ENCODE measurements at places on chromosomes 7 and 10.

- no peak for DNase-seq
These were observed 263.5 kb upstream of the PODXL start for GRCh38 chr7:131819891-131820290.

DNA sequence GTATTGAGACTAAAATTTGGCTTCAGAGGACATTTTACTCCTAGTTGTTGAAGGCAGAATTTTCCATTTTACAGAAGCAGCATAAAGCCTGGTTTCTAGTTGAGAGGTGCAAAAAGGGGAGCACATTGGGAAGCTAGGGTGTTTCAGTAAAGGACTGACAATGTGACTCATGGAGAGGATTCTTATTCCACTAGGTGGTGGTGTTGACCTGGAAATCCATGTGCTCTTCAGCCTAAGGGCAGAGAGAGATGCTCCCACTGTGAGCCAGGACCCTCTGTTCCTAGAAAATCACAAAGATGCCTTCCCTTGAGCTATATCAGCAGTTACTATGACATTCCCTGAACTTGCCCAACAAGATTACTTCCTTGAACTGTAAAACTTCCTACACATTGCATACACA, 687.8 kb downstream of the IPMK start:
- DNase-seq = no peak

DNA sequence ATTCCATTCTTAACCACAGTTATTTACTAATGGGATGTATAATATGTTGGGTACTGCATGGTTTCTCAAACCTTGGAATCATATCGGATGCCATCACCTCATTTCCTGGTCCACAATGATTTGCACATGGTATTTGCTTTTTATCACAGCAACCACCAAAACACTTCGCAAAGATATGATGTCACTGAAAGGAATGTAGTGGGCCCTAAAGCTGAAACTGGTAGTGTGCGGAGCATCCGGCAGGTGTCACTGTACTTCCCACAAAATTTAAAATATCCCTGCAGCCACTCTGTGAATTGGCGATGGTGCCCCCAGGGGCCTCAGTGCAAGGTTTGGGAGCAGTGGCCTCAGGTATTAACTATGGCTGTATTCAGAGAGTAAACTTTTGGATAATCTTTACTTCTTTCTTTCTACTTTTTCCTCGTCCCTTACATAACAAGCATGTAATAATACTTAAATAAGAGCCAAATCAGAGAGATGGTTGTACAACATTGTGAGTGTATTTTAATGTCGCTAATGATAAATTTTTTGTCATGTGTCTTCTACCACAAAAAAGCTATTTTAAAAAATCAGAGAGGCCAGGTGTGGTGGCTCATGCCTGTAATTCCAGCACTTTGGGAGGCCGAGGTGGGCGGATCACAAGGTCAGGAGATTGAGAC, 66.2 kb downstream of the FAM241B start:
- DNase-seq = no peak

GRCh38 chr10:72782649-72783330, 90.8 kb downstream of the MCU start:
- DNase-seq = no peak

DNA sequence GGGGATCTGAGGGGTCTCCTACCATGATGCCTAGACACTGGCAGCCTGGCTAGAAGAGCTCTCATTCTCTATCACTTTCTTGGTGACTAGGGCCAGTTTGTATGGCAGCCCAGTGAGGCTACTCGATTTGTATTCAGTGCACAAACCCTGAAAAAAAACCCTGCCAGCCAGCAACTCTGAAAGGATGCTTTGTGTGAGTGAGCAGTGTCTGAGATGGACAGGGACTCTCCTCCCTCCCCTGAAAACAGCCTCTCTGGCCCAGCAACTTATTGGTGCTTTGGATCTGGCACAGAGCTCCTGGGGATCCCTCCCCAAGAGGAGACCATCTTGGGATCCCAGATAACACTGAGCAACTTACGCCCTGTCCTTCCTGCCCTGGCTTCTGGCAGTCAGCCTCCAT, 10.8 kb upstream of the LRRC4 start:
- DNase-seq = peak; percentile 80

DNA sequence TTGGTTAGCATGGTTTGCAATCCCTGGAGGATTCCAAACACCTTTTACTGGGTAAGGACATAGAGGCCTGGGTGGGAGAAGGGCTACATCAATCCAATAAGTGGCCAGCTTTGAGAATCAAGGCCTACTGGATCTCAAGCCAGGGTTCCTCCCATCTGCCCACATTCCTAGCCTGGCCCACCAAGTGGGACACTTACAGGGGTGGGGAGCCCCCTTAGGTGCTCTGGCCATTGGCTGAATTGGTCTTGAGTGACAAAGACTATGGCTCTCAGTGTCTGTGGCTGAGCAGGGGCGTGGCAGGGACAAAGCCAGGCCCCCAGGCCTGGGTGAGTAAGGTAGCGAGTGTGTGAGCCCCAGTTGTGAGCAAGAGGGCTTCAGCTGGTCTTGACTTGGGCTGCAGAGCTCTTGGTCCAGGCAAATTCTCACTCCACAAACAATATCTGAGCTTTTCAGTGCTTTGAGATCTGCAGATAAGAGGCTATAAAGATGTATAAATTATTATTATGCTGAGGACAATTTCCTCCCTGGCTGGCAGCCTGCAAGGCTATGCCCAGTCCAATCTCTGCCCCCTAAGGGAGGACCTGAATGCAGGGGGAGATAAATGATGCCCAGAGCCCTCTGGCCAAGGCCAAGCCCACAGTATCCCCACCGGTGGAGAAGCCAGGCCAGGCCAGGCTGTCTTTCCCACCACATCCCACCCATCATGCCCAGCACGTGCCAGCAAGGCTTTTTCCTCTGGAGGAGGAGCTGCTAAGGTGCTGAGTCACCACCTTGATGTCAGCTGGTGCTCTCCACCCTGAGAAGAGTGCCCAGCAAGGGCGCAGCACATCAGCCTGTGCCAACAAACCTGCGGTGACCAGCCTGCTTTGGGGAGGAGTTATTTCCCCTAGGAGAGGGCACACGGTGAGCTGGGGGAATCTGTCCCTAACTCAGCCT, 80.7 kb upstream of the DUSP5 start:
- no peak for DNase-seq

GRCh38 chr10:7797582-7797981, 9.6 kb downstream of the ATP5F1C start:
- no peak for DNase-seq

DNA sequence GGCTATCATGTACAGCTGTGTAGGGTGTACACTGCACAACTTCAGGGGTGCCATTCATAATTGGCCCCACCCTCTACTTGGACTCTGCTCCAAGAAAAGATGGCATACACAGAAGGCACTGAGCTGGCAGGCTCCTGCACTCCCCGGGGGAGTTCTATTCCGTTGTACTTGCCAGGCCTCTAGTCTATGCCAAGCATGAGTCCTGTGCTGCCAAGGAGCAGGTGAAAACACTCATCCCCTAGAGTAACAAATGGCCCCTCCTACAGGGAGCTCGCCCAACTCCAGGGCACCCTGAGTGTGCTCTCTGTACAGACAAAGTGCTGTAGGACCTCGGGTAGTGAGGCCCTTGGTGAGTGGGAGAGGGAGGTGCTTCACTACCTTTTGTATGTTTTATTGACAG, 127.2 kb downstream of the SLIT1 start:
- no peak for DNase-seq

DNA sequence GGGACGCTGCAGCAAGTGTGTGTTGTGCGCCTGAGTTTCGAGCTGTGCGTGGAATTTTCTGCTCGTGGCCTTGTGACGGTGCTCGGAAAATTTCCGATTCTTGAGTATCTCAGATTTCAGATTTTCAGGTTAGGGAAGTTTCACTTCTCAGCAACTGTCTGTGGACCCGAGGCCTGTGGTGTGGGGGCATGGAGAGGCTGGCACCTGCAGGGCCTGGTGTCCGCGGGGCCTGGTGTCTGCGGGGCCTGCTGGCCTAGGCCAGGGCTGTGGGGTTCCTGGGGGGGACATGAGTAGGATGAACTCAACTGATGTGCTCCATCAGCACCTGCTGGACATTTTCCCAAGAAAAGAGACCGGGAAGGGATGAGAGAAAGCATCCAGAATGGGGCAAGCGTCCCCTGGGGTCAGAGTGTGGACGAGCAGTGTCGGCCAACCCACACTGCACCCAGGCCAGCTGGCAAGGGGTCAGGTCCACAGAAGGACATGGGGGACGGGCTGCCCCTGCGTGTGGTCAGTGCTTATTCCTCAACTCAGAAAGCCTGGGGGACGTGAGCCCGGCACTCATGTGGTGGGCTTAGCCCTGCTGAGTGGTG, 31.3 kb upstream of the SHH start:
- DNase-seq = no peak

DNA sequence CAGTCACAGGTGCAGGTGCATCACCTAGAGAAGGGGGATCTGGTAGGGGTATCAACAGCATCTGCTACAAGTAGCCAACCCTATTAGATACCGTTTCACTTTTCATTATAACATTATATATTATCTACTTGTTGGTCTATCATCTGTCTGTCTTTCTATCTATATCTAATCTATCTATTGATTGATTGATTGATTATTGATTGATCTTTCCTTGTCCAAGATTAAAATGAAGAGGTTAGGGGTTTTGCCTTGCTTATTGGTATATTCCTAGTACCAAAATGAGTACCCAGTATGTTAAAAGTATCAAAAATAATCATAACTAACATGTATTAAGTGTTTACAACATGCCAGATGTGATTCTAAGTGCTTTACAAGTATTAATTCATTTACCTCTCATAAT, 121.5 kb downstream of the GPR158 start:
- DNase-seq = no peak

- no peak for DNase-seq
These were observed 28.9 kb downstream of the SKIDA1 start for GRCh38 chr10:21496343-21497176.

DNA sequence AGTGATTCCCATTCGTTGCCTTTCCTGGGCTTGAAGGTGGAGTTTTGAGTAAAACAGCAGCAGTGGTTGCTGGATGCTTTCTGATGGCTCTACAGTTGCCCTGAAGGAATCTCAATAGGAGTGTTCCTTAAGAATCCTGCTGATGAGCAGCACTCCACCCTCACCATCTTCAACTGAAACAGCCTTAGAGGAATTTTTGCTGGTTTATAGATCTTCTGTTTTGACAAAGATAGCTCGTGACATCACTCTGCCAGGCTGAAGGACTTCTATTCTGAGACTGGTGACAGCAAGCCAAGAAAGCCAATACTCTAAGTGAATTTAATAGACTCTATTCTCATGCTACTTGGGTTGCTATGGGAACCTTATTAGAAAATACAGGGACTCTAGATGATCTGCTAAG, 1014.7 kb downstream of the NRG3 start:
- no peak for DNase-seq

- no peak for DNase-seq
These were observed 264.7 kb upstream of the TAC1 start for GRCh38 chr7:97466999-97467740.

DNA sequence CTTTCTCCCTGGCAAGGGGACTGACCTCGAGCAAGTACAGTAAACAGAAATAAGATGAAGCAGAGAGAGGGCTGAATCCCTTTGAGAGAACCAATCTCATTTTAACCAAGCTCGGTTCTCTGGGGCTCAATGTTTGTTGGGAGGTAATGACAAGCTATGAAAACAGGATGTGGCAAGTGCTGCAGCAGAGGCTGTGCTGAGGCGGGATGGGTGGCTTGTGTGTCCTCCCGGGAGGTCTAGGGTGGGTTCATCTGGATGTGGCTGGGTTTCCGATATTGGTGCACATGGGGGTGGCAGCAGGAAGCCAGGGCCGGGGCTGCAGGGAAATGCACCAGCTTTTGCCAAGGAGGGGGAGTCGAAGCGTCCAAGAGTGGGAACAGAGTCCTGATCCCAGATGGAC, 84.5 kb downstream of the AOAH start:
- DNase-seq = no peak

- no peak for DNase-seq
These were observed 114.7 kb downstream of the ODAD2 start for GRCh38 chr10:27884185-27884641.

DNA sequence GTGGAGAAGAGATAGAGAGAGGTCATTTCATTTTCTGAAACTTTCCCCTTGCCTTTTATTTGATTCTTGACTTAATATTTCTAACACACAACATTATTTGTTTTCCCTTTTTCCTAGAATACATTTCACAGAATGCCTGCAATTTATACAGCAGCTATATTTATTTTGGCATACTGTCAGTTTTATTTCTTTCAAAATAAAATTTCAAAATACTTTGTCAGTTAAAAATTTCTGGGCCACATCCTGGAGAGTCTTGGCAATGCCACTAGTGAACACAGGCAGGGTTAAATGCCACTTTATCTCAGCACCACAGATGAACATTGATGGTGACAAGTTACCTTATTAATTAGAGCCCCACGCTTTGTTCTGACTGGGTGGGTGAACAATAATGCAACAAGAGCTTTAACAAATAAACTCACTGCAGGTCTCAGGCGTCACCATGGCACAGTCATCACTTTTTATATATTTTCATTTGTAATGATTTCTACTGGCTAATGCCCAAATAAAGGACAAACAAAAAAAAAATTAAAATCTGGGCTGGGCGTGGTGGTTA, 494.0 kb downstream of the KIF20B start:
- DNase-seq = no peak

DNA sequence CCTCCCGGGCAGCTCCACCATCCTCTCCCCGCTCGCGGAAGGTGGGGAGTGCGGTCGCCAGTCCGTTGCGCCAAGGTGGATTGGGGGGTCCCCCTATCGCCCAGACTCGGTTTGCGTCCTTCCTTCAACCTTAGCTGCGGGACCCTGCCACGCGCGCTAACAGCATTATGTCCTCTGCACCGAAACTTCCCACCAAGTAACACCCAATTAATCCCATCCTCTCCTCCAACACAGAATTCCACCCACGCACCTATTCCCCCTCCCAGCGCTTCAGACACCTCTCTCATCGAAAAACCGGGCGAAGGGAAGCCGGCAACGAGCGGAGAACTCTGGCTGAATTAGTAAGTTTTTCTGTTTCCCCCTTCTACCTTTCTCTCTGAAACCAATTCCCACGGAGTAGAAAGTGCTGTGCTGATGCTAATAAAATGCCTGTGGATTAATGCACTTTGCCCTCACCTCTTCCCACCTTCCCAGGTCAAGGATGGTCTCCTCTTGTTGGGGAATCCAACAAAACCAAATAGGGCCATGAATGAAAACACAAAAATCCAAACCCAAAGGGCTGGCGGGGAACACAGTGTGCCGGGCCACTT, 947 bp downstream of the HOXA3 start:
- DNase-seq = no peak

GRCh38 chr7:107953265-107953923, 49.6 kb downstream of the LAMB1 start:
- no peak for DNase-seq

Measured in substantia nigra (tissue), 51 donors.